Mesendoderm (in vitro differentiated cells): ENCODE measurements at places on chromosomes 2 and 18.

DNA sequence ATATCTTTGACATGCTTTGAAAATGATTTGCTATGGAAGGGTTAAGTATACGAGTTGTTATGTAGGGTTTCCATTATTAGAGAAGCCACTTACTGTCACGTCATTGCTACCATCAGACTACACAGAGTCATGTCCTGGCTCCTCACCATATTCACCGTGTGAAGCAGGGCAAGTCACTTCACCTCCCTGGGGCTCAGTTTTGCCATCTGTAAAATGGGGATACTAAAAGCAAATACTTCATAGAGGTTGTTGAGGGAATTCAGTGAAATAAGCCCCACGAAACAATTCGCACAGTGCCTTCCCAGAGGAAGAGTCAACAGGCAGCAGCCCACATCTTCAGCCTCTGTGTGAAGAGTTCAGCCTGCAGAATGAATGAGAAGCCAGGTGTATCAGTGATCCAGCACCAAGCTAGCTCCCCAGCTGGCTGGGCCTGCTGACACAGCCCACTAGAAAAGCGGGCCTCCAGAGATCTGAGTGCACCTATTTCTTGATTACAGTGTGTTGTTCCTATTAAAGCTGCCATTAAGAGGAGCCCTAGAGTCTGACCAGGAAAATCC is 3.4 kb downstream of the DIPK1C start:
- no peak for DNase-seq
- no peak overlapping the region for H3K27ac ChIP-seq
- H3K4me1 ChIP-seq: no peaks in the 10 kb centered on the region
- H3K36me3 ChIP-seq: no peaks in the 10 kb centered on the region

- H3K36me3 ChIP-seq: no peaks in the 10 kb centered on the region
- no peak overlapping the region for H3K4me3 ChIP-seq
- no peaks in the 10 kb centered on the region for H3K4me1 ChIP-seq
- H3K27me3 ChIP-seq: no peaks in the 10 kb centered on the region
- no peak overlapping the region for H3K27ac ChIP-seq
Measured at GRCh38 chr2:137776697-137777096, 187.6 kb upstream of the HNMT start.

GRCh38 chr2:101442042-101442666 is 32.8 kb downstream of the RFX8 start:
- H3K27me3 ChIP-seq: no peaks in the 10 kb centered on the region
- H3K4me3 ChIP-seq: no peak overlapping the region
- H3K36me3 ChIP-seq: no peaks in the 10 kb centered on the region
- no peak for DNase-seq
- H3K27ac ChIP-seq: no peak overlapping the region
- no peaks in the 10 kb centered on the region for H3K4me1 ChIP-seq

DNA sequence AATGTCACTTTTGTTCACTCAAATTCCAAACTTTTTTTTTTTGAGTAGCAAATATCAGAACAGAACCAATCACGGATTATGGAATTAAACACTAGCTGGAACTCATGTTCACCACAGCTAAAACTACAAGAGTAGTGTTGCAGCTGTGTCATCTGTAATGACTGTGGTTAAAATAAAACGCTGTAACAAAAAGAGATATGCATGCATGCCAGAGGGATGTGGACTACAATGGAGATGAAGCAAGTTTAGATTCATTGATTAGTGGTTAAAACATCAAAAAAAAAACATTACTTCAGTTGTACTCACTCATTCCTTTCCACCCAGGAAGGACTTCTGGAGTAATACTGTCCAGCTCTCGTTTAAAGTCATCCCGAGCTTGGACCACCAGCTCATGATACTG is 37.0 kb downstream of the IMMT start:
- no peak overlapping the region for H3K4me3 ChIP-seq
- peaks cover 8% of the 10 kb centered on the region for H3K36me3 ChIP-seq
- no peak overlapping the region for H3K27ac ChIP-seq
- no peaks in the 10 kb centered on the region for H3K4me1 ChIP-seq
- DNase-seq: no peak

- H3K36me3 ChIP-seq: no peaks in the 10 kb centered on the region
- H3K27ac ChIP-seq: no peak overlapping the region
- H3K4me1 ChIP-seq: peaks cover 6% of the 10 kb centered on the region
- H3K4me3 ChIP-seq: no peak overlapping the region
- DNase-seq: peak; percentile 82
Measured at GRCh38 chr2:26011990-26012856, 21.7 kb upstream of the RAB10 start.

DNA sequence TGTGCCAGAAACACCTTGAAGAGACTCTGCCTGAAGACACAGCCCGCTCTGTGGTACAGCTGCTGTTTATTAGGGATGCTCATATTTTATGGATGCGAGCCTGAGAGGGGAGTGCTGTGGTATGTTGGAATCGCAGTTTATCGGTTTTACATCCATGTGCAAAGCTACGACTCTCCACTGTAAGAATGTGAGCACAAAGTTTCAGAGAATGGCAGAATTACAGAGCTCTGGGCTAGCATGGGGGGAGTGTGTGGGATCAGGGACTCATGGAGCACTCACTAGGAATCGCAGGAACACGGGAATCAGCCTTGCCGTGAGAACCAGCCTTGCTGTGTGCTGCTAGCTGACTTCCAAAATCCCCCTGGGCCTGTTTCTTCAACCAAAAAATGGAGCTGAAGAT is 199.9 kb downstream of the RNF144A start:
- DNase-seq: no peak
- no peaks in the 10 kb centered on the region for H3K36me3 ChIP-seq
- H3K4me3 ChIP-seq: no peak overlapping the region
- no peaks in the 10 kb centered on the region for H3K4me1 ChIP-seq
- no peaks in the 10 kb centered on the region for H3K27me3 ChIP-seq

GRCh38 chr2:228157841-228158240 is 23.6 kb downstream of the SPHKAP start:
- H3K36me3 ChIP-seq: no peaks in the 10 kb centered on the region
- no peaks in the 10 kb centered on the region for H3K4me1 ChIP-seq
- no peak overlapping the region for H3K4me3 ChIP-seq
- DNase-seq: no peak
- H3K27me3 ChIP-seq: no peaks in the 10 kb centered on the region

GRCh38 chr2:84830758-84831500 is 50.0 kb downstream of the TRABD2A start:
- no peak for DNase-seq
- H3K36me3 ChIP-seq: no peaks in the 10 kb centered on the region

GRCh38 chr2:85959185-85959584 is 70.4 kb upstream of the ST3GAL5 start:
- no peak overlapping the region for H3K27ac ChIP-seq
- no peaks in the 10 kb centered on the region for H3K27me3 ChIP-seq
- H3K36me3 ChIP-seq: no peaks in the 10 kb centered on the region
- no peak overlapping the region for H3K4me3 ChIP-seq
- no peak for DNase-seq
- H3K4me1 ChIP-seq: peaks cover 2% of the 10 kb centered on the region

GRCh38 chr2:231497651-231498050 is 32.6 kb downstream of the NMUR1 start:
- no peak overlapping the region for H3K27ac ChIP-seq
- no peaks in the 10 kb centered on the region for H3K4me1 ChIP-seq
- H3K27me3 ChIP-seq: no peaks in the 10 kb centered on the region
- H3K4me3 ChIP-seq: no peak overlapping the region
- H3K36me3 ChIP-seq: no peaks in the 10 kb centered on the region
- DNase-seq: no peak

GRCh38 chr2:31127931-31128330 is 10.3 kb downstream of the GALNT14 start:
- no peak for DNase-seq
- H3K4me3 ChIP-seq: no peak overlapping the region
- no peak overlapping the region for H3K27ac ChIP-seq
- H3K4me1 ChIP-seq: peaks cover 5% of the 10 kb centered on the region
- H3K36me3 ChIP-seq: no peaks in the 10 kb centered on the region

- H3K4me3 ChIP-seq: no peak overlapping the region
- no peak for DNase-seq
- H3K4me1 ChIP-seq: no peaks in the 10 kb centered on the region
- no peak overlapping the region for H3K27ac ChIP-seq
Measured at GRCh38 chr2:171956135-171956825, 34.0 kb downstream of the HAT1 start.

- H3K36me3 ChIP-seq: no peaks in the 10 kb centered on the region
- peak; percentile 63 for DNase-seq
- H3K4me1 ChIP-seq: no peaks in the 10 kb centered on the region
- no peak overlapping the region for H3K27ac ChIP-seq
Measured at GRCh38 chr2:137467246-137467862, 496.9 kb upstream of the HNMT start.

GRCh38 chr2:181553244-181553643 is 96.1 kb downstream of the ITGA4 start:
- H3K27ac ChIP-seq: no peak overlapping the region
- no peak overlapping the region for H3K4me3 ChIP-seq
- H3K27me3 ChIP-seq: no peaks in the 10 kb centered on the region
- DNase-seq: no peak

GRCh38 chr2:29987146-29987545 is 65.8 kb upstream of the ALK start:
- H3K27me3 ChIP-seq: no peaks in the 10 kb centered on the region
- no peak overlapping the region for H3K27ac ChIP-seq
- no peak overlapping the region for H3K4me3 ChIP-seq
- no peaks in the 10 kb centered on the region for H3K4me1 ChIP-seq
- H3K36me3 ChIP-seq: no peaks in the 10 kb centered on the region
- DNase-seq: no peak

GRCh38 chr2:33570681-33571080 is 28.4 kb downstream of the FAM98A start:
- H3K4me3 ChIP-seq: no peak overlapping the region
- DNase-seq: no peak
- H3K36me3 ChIP-seq: no peaks in the 10 kb centered on the region
- H3K4me1 ChIP-seq: no peaks in the 10 kb centered on the region
- no peaks in the 10 kb centered on the region for H3K27me3 ChIP-seq

- no peak overlapping the region for H3K4me3 ChIP-seq
- H3K4me1 ChIP-seq: no peaks in the 10 kb centered on the region
- no peaks in the 10 kb centered on the region for H3K27me3 ChIP-seq
- DNase-seq: no peak
- no peak overlapping the region for H3K27ac ChIP-seq
Measured at GRCh38 chr2:238568455-238569440, 142.0 kb downstream of the ASB1 start.

GRCh38 chr2:191710411-191710900 is 32.5 kb downstream of the NABP1 start:
- no peaks in the 10 kb centered on the region for H3K4me1 ChIP-seq
- H3K4me3 ChIP-seq: no peak overlapping the region
- no peaks in the 10 kb centered on the region for H3K36me3 ChIP-seq
